AG08396 (cell line): ENCODE measurements at places on chromosomes 16 and 17.

DNA sequence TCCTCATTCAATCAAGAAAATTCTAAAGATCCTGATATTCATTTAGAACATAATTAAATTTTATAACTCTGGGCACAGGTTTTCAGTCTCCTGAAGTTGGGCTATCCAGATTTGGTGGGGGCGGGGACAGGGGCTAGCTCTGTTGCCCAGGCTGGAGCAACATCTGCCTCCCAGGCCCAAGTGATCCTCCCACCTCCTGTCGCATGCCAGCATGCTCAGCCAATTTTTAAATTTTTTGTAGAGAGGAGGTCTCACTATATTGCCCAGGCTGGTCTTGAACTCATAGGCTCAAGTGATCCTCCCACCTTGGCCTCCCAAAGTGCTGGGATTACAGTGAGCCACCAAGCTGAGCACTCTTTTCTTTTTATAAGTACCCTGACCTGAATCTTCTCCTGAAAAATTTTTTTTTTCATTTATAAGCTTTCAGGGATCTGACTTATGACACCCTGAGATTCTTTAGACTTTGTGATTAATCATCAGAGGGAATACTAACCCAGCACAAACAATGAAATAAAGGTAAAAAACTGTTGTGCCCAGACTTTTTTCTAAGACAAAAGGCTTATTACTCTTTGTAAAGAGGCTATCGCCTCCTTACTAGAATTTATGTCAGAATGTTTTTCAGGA, 62.6 kb downstream of the TUBD1 start:
- DNase-seq = no peak

DNA sequence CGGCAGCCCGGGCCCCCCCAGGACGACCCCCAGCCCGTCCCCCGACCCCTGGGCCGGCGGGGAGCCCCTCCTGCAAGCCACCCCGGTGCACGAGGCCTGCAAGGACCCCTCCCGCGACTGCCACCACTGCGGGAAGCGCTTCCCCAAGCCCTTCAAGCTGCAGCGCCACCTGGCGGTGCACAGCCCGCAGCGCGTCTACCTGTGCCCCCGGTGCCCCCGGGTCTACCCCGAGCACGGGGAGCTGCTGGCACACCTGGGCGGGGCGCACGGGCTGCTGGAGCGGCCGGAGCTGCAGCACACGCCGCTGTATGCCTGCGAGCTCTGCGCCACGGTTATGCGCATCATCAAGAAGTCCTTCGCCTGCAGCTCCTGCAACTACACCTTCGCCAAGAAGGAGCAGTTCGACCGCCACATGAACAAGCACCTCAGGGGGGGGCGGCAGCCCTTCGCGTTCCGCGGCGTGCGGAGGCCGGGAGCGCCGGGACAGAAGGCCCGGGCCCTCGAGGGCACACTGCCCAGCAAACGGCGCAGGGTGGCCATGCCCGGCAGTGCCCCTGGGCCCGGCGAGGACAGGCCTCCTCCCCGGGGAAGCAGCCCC, 15.6 kb upstream of the ZFPM1 start:
- peak; percentile 81 for DNase-seq

- no peak for DNase-seq
These were observed 474.9 kb downstream of the SLC39A11 start for GRCh38 chr17:72617557-72617956.

- DNase-seq = no peak
These were observed 8.6 kb upstream of the MMP15 start for GRCh38 chr16:58016840-58017446.

GRCh38 chr17:71558901-71559300, 561.9 kb upstream of the SOX9 start:
- DNase-seq = no peak

DNA sequence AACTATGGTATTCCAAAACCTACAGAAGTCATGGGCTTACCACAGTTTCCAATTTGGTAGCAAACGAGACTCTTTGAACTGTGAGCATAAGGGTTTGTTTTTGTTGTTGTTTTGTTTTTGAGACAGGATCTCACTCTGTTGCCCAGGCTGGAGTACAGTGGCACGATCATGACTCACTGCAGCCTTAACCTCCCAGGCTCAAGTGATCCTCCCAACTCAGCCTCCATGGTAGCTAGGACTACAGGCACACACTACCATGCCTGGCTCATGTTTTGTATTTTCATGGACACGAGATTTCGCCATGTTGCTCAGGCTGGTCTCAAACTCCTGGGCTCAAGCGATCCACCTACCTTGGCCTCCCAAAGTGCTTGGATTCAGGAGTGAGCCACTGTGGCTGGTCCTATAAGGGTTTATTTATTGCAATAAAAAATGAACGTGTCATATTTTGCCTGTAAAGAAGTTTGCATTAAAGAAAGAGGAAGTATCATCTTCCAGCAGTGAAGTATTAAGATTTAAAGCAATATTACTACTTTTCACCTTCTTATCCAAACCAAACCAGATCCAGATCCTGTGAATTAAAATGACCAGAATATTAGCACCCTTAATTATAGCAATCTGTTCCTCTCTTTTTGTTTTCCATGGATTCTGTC, 37.2 kb downstream of the KCNJ2 start:
- no peak for DNase-seq

DNA sequence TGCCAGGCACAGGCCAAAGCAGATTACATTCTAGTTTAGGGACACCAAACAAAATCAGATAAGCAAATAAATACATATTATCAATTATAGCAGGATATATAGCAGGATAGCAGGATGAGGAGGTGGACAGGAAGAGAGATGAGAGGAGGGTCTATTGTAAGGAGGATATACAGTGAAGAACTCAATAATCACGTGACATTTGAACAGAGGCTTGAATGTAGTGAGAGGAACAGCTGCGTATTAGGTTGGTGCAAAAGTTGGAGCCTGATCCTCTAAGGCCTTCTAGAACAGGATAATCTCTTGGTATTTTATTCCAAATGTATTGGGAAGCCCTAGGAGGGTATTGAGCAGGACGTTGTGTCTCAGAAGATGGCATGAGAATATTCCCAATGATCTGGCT, 136.7 kb downstream of the CYLD start:
- DNase-seq = no peak

DNA sequence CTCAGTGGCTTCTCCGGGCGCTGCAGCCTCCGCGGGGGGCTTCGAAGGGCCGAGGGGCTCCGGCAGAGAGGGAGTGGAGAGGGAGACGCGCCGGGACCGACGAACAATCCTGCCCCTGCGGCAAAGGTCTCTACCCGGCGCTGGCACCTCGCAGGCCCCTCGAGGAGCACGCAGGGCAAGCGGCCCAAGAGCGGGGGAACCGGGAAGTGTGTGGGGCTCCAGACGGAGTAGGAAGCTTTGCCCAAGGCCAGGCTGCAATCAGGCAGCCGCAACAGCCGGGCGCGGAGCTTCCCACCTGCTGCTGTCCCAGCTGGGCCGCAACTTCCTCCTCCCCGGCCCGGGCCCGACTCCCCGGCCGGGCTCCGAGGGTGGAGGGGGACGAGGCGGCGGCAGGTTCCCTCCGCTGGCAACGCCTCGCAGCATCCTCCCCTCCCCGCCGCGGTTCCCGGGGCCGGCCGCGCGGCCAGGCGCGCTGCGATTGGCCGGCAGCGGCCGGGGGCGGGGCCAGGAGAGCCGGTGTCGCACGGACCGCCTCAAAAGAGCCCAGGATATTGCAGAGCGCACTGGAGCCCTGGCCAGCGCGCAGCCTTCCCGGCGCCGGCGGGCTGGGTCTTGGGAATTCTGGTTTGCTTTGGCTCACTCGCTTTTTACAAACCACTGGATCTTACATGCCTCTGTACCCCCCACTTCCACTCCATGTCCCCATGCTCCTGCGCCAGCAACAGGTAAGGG, at the start of gene KCNJ2:
Gene KCNJ2 (plus strand): TSS at position 556 of the 732 bp plus-strand sequence. CDS start 5,508 bp downstream, outside the sequence.
- DNase-seq = peak; percentile 95

DNA sequence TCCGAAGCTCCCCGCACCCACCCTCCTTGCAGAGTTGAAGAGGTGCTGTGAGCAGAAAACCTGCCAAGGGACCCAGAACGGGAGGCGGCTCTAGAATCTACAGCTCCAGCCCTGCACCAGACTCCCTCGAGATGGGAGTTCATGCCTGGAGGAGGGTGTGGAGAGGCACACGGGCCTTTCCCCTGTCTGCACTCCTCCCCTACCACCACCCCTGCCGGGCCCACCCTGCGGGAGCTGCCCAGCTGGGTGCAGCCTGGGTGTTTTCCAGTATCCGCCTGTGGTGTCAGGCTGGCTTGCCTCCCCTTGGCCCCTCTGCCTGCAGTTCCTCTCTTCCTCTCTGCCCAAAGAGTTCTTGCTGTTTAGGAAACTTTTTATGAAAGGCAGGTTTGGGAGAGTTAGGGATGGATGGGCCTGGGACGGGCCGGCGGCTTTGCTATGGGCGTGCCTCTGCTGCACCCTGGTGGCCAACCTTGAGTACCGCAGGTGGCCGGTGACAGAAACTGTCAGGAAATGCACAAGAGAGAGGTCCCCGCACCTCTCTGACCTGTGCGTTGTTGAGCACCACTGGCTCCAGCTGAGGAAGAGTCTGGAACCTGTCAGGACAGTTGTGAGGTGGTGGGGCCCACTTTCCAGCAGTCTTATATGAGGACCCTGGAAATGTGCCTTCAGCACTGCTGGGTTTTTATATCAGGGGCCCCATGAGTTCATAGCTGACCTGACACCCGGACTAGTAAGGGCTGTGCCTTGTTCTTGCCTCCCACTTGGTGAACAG, 354.1 kb downstream of the SEC14L1 start:
- peak; percentile 93 for DNase-seq

- DNase-seq = no peak
These were observed 333.5 kb downstream of the NPIPA8 start for GRCh38 chr16:18003033-18003432.
